ENCODE measurements at places on chromosomes 16 and 17.

- DNase-seq, result no peak
These were observed 686 bp upstream of the MIEF2 start for GRCh38 chr17:18259621-18260331.

DNA sequence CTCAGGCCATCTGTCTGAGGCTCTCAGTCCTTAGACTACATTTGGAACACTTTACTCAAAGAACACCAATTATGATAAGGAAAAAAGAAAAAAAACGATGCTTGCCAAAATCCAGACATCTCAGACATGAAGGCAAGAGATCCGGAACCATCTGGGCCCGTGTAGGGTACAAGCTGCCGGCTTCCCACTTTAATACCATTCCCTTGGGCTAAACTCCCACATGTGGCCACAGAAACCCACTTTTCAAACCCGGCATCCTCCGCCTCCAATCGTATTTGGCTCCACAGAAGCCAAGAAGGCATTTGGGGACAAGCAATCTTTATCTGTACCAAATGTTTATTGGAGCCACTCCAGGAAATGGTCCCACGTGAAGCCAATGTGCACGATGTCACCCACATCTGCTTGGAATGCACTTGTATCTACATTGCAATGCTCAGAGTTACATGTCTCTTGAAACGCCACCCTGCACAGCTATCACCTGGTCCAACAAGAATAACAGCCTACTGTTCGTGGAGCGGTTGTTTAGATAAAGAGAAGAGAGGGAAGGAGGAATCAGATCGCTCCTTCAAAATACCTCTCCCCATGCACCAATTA lies 33.5 kb downstream of the XYLT1 start:
- DNase-seq, result no peak

DNA sequence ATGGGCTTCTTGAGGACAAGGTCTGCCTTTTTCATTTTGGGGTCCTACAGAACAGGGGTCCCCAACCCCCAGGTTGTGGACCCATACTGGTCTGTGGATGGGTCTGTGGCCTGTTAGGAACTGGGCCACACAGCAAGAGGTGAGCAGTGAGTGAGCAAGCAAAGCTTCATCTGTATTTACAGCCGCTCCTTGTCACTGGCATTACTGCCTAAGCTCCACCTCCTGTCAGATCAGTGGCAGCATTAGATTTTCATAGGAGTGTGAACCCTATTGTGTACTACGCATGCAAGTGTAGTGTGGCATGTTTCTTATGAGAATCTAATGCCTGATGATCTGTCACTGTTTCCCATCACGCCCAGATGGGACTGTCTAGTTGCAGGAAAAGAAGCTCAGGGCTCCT lies 33.9 kb downstream of the ERN1 start:
- DNase-seq, result no peak

GRCh38 chr17:28724500-28725165 lies 1.4 kb downstream of the TLCD1 start:
- no peak for DNase-seq

DNA sequence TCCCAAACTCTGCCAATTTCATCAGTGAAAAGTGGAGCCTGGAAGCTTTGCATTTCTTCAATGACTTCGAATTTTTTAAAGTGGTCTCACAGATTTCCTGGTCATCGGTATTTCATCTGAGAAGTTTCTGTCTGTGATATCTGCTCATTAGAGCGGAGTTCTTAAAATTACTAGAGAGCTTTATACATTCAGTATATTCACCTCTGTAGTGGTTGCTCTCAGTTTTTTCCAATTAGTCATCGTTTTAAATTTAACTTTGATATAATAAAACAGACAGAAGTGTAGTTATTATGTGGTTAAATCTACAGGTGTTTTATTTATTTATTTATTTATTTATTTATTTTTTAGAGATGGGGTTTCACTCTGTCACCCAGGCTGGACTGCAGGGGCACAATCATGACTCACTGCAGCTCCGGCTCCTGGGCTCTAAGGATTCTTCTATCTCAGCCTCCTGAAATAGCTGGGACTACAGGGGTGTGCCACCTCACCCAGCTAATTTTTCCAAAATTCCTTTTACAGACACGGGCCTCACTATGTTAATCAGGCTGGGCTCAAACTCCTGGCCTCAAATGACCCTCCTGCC lies 16.0 kb downstream of the ARHGAP17 start:
- no peak for DNase-seq

- DNase-seq, result no peak
These were observed 53.1 kb upstream of the ATP2A3 start for GRCh38 chr17:4017377-4017776.

GRCh38 chr16:67111951-67112444 lies 2.3 kb downstream of the PHAF1 start:
- DNase-seq, result no peak

DNA sequence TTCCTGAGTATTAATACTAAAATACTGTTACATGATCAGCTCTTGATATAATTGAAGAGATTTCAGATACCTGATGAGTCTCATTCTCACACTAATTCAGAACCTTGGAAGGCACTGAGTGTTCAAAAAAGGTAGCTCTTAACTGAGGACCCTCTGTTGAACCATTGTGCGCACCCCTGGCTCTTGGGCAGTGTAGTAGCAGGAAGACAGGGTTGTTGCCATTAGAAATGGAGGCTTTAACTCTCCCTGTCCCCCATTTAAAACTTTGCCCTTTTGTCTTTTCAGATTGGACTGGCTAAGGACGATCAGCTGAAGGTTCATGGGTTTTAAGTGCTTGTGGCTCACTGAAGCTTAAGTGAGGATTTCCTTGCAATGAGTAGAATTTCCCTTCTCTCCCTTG lies 1.8 kb downstream of the EIF1 start:
- DNase-seq, result no peak

GRCh38 chr17:81550830-81551457 lies 1.2 kb downstream of the FAAP100 start:
- no peak for DNase-seq
